Hepatocyte (in vitro differentiated cells): ENCODE measurements at places on chromosomes 5 and 9. TPM values are rescaled to one million over a fixed set of nuclear protein-coding genes. Genes with fewer than 3 reads are reported as not detected.

The TLX3 gene
- not detected in 2 replicates for total RNA-seq

The GHR gene
- total RNA-seq = 22.5 and 24.3 TPM in 2 replicates

GRCh38 chr9:7811677-7812076 lies 12.1 kb upstream of the DMAC1 start:
- no peak for DNase-seq

DNA sequence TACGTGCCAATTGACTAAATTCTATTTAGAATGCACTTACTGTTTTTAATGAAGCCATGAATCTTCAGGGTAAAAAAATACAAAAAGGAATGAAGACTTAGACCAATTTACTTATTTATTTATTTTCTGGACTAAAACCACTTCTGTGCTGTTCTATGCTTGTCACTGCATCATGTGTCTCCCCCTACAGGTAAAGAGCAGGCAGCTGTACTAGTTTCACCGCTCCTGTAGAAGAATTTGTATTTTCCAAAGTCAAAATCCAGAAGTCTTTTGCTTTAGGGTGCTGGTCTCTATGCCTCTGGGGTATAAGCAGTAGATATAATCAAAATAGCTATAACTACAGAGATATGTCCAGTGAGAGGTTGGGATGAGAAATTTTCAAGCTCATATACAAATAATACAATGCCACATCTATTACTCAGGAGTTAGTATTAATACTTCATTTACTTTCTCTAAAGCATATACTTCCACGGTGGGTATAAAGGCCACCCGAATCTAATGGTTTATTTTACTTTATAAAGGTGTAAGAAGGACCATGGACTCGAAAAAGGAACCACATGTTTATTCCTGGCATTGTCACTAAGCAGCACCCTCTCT lies 591.5 kb downstream of the RAB3C start:
- peak; percentile 73 for DNase-seq

DNA sequence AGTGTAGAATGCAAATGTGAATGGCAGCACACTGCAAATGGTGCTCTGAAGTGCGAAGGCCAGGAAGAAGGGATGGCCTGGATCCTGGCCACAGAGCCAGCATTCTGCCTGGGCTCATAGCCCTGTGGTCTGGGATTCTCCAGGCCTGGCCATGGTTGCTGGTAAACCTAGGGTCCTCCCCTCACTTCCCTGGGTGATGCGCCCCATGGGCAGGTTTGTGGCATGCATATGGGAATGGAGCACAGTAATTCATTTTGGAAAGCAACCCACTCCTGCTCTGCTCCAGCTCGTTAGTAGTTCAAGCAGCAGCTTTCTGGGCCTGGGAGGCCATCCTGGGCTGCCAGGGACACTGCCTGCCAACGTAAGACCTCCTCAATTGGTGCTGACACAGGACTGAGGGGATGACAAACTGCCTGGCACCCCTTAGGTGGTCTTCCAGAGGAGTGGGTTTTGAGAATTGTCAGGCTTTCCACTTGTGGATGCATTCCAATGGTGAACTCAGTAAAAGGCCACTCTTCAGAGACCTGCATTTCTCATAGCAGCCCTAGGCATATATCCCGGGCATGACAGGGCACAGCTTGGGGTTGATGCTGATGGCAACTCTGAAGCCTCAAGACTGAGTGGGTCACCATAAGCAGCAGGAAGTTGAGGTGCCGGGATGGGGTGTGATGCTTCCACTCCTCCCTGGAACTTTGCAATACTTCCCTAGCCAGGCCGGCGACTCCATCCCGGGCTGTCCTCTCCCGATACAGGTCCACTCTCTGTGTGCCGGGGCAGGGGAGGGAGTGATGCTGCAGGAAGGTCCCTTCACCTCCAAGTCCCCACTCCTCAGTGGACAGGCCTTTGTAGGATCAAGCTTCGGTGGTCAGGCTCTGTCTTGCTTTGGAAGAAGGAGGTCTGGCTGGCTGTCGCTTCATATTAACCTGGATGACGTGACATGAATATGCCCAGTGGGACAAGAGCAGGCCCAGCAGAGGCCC lies 1.2 kb upstream of the SLC25A48 start:
- DNase-seq = no peak
